ENCODE measurements at places on chromosomes 5 and 9.

GRCh38 chr9:105632807-105633206 lies 29.4 kb upstream of the TAL2 start:
- DNase-seq, result no peak

DNA sequence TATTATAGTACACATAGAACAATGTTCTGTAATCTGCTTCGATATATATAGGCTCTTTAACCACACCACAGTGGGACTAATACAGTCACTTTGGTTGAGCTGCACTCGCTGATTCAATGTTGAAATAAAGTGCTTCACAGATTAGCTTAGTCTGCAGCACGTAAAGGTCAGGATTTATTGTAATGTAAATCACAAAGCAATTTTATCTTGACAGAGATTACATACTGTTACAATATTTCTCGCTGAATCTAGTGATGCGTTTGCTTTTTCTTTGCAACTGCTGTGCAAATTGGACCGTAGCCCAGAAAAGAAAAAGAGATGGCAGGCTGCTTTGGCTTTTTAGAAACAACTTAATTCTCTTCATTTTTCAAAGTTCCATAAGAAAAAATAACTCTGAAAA lies 52.9 kb downstream of the CETN3 start:
- no peak for DNase-seq

GRCh38 chr5:141815796-141816180 lies 62.4 kb downstream of the PCDH1 start:
- DNase-seq, result no peak

DNA sequence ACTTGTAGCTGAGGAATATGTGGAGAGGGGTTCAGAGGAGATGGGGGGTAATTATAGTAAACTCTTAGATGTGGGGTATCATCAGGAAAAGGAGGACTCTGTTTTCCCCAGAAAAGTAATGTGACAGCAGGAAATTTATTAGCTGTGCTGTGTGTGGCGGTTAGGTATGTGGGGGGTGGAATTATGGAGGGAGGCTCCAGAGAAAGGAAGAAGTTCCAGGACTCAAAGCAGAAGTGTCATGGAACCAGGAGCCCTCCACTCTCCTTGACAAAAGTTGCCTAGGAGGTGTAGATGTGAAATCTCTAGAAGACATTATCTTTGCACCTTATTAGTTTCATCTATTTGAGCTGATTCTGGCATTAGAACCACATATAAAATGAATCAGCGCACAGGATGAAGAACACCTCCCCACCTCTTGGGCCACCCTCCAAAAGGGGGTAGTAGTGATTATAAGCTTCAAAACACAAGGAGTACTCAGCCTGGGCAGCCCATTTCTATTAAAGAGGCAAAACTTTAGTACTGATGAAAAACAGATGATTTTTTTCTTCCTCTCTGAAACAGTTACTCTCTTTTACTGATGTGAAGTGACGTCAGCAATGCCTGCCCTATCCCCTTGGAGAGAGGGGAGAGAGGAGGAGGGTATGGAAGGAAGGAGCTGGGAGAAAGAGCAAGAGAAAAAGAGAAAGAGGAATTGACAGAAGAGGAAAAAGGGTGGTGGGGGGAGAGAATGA lies 18.2 kb downstream of the NR2F1 start:
- no peak for DNase-seq

GRCh38 chr5:172097356-172097755 lies 90.7 kb downstream of the STK10 start:
- DNase-seq, result no peak

- no peak for DNase-seq
Measured at GRCh38 chr5:2003690-2004365, 121.1 kb upstream of the IRX4 start.

GRCh38 chr9:106019702-106020101 lies 325.4 kb downstream of the TMEM38B start:
- DNase-seq, result no peak

All from activated CD4-positive, alpha-beta memory T cell treated with anti-CD3 and anti-CD28 coated beads, Interleukin-2, amount 10 ng/mL, durations not matched to agents 7 days and 5 days (primary cell).